ENCODE measurements at places on chromosomes 6 and 20. TPM values are rescaled to one million over a fixed set of nuclear protein-coding genes. Genes with fewer than 3 reads are reported as not detected.

DNA sequence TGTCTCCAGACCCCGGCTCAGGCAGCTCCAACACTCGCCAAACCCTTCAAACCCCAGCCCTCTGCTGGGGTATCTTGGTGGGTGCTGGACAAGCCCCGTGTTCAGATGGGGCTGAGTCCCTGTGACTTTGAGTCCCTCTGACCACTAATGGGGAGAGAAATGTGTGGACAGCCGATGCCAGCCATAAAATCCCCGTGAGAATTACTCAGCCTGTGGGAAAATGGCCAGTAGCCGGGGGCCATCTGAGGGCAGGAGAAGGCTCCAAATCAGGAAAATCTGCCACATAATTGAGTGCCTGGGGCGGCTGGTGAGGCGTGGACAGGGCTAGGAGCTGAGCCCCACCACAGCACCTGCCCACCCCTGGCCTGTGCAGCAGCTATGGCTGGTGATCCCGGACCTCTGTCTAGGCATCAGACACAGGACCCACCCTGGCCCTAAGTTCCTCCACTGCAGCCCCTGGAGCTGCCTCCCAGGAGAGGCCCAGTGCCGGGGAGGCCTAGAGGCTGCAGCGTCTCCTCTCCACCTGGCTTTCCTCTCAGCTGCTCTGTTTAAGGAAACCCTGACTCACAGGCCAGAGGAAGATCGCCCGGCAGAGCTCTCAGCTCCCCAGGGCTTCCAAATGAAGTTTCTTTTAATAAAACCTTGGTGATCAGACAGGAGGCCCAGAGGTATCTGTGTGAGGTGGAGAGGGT, 53.7 kb upstream of the SLCO4A1 start:
- no peak for DNase-seq

GRCh38 chr20:44733341-44734069, 12.2 kb upstream of the KCNK15 start:
- peak; percentile 54 for DNase-seq

- no peak for DNase-seq
Observed at GRCh38 chr6:149480502-149481280, 4.1 kb downstream of the ZC3H12D start.

MUC21 gene
- polyA plus RNA-seq: not detected

- DNase-seq: no peak
Observed at GRCh38 chr20:22944062-22944461, 91.0 kb upstream of the SSTR4 start.

DOK5 gene
- 25.5 TPM for polyA plus RNA-seq

DNA sequence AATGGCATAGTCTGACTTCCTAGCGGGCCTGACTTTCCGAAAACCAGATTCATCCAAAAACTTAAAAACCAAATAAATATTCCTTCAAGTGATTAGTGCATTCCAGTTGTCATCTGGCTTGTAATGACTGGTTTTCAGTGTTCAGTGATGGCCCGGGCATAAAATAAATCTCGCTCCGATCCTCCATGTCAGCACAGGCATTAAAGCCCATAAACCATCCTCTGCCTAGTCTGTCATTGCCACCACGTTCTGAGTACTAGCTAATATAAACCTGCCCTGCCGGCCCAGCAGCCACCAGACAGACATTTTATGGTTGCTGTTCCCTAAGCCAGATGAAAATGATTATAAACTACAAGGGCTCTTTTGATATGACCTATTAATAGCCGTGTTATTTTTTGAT, 232.3 kb upstream of the GMDS start:
- DNase-seq: no peak

GRCh38 chr6:148044261-148044751, 298.3 kb upstream of the SASH1 start:
- no peak for DNase-seq

FAM209B gene
- not detected for polyA plus RNA-seq

DNA sequence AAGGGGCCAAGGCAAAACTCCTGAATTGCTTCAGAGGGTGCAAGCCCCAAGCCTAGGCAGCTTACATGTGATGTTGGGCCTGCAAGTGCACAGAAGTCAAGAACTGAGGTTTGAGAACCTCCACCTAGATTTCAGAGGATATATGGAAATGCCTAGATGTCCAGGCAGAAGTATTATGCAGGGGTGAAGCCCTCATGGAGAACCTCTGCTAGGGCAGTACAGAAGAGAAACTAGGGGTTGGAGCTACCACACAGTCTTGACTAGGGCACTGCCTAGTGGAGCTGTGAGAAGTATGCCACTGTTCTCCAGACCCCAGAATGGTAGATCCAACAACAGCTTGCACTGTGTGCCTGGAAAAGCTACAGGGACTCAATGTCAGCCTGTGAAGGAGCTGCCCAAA, 179.7 kb upstream of the GJE1 start:
- no peak for DNase-seq

GLP1R gene
- polyA plus RNA-seq: 0.10 TPM

DNA sequence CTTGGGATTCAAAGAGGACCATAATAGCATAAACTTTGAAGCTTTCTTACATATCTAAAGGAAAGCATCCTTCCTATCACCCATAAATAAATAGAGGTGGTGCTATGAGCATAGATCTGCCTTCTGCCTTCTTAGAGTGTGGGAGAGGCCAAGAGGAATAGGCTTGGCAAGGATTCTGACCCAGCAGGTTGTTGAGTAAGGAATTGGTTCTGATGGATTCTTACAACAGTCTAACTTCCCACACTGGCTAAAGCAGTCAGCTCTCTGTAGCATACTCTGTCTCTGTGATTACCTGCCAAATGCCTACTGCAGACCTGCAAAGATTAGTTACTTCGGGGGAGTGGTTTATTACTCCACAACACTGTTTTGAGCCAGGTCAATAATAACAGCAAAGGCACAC, 198.0 kb upstream of the RAB32 start:
- DNase-seq: no peak

GRCh38 chr20:2168946-2169345, 67.3 kb downstream of the STK35 start:
- no peak for DNase-seq

HTR1E gene
- not detected for polyA plus RNA-seq

GRCh38 chr6:105507811-105508210, 104.9 kb upstream of the PREP start:
- no peak for DNase-seq

- no peak for DNase-seq
Observed at GRCh38 chr6:40349901-40350746, 237.0 kb downstream of the LRFN2 start.

DNA sequence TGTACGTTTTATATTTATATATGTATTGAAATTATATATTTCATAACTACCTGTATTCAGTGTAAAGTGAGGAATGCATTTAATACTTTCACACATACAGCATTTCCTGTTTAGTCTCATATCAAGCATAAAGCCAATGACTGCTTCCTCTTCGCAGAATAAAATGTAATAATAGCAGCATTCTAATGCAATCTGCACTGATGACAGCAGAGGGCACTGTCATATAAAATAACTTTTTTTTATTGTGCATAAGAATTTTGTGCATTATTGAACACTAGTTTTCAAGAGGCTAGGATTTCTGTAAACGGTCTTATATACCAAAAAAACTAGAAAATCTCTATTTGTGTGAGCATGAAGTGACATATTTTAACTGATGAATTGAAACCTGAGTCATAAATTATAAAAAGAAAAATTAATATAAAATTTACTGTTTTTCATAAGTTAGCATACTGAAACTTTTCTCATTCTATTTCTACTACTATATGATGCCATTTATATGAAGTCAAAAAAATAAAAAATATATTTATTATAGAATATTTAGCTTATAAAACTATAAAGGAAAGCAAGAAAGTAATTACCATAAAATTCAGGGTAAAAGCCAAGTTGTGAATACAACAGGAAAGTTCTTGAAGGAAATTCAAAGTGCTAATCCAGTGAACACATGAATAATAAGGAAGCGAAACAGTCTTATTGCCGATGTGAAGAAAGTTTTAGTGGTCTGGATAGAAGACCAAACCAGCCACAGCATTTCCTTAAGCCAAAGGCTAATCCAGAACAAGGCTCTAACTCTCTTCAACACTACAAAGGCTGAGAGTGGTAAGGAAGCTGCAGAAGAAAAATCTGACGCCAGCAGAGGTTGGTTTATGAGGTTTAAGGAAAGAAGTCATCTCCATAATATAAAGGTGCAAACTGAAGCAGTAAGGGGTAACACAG, 36.3 kb downstream of the RNF146 start:
- DNase-seq: peak; percentile 51

GRCh38 chr20:48933017-48933766, 11.7 kb downstream of the ARFGEF2 start:
- no peak for DNase-seq

GRCh38 chr6:170057961-170058877, 232.7 kb downstream of the DLL1 start:
- DNase-seq: no peak

POPDC3 gene
- polyA plus RNA-seq: 62.7 TPM

KCNB1 gene
- polyA plus RNA-seq: 6.1 TPM

GRCh38 chr6:74577619-74578018, 628.2 kb downstream of the COL12A1 start:
- DNase-seq: no peak

RNF8 gene
- 22.1 TPM for polyA plus RNA-seq

DNA sequence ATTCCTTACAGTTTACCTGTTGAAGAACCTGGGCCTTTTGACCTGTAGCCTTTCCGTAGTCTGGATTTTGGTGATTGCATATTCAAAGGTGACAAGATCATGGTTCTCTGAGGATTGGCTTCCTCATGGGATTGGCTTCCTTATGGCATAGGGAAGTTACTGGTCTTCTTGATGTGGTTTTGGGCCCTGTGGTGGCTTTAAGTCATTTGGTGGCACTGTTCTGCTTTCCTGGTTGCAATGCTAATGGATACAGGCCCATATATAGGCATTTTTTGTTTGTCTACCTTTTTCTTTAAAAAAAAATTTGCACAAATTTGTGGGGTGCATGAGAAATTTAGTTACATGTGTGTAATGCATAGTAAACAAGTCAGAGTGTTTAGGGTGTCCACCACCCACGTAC, 185.7 kb downstream of the CDKAL1 start:
- no peak for DNase-seq

GRCh38 chr6:131813991-131814390, 6.2 kb downstream of the ENPP1 start:
- DNase-seq: no peak

DNA sequence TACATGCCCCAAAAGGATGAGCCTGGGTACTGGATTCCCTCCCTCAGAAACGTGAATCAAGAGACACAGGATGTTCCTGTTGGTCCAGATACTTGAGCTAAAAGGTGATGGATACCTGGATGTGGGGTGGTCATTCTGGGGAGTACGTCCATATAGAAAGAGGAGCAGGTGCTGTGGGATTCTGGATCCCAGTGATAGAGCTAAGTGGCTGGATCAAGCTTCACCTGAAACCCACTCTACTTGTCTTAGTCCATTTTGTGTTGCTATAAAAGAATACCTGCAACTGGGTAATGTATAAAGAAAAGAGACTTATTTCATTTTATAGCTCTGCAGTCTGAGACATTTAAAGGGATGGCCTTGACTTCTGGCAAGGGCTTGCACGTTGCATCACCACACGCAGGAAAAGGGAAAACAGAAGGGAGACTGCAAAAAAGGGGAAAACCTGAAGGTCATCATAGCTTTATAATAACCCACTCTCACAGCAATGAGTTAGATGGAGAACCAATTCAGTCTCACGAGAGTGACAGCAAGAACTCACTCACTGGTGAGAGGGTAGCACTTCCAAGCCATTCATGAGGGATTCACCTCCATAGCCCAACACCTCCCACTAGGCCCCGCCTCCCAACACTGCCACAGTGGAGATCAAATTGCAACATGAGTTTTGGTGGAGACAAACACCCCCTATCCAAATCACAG, 31.2 kb downstream of the RIPOR3 start:
- no peak for DNase-seq

DNA sequence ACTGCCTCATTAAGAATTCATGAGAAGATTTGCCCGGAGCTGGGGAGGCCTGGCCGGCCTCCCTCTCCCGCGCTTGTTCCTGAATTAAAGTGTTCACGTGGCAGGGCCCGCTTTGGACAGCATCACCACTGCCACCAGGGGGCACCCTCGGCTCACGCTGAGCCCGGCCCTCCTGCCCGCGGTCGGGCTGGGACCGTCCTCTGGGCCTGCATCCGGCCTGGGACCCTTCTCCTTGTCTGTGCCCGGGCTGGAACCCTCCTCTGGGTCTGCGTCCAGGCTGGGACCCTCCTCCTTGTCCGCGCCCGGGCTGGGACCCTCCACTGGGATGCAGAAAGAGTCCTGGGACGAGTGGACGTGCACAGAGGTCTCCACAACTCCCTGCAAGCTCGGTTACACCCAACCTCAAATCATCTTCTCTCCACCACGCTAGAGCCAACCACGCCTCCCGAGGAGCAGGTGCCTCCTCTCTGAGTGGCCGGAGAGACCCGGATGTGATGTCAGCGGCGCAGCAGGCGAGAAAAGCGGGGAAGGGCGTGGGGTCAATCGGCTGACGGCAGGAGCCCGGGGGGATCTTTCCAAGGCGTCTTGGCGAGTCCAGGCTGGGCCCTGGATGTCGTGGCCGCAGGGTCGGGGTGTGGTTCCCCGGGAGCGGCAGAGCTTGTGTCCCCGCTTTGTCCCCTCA, 50.9 kb upstream of the DACT2 start:
- DNase-seq: no peak

GRCh38 chr6:166423051-166423745, 40.5 kb upstream of the MPC1 start:
- DNase-seq: no peak

DNA sequence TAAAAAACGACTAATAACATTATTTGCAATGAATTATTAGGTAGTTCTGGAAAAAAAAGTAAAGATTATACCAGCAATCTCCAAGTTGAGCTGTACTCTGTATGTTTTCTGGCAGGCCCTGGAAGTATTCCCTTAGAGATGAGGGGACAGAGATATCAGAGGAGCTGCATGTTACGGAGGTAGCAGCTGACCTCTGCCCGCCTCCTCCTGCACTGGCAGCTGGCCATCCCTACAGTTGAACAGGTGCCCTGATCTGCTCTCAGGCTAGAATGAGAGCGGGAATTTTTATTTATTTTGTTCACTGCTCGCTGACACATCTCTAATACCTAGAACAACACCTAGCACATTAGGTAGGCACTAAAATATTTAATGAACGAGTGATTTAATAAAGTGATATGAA, 23.1 kb downstream of the FBXL4 start:
- DNase-seq: no peak

SPATS1 gene
- not detected for polyA plus RNA-seq

DNA sequence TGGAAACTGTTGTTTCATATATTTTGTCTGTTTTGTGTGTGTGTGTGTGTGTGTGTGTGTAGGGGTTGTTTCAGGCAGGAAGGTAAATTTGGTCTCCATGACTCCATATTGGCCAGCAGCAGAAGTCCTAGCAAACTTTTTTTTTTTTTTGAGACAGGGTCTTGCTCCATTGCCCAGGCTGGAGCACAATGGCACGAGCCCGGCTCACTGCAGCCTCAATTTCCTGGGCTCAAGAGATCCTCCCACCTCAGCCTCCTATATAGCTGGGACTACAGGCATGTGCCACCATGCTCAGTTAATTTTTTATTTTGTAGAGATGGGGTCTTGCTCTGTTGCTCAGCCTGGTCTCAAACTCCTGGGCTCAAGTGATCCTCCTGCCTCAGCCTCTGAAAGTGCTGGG, 75.8 kb downstream of the PRDM1 start:
- no peak for DNase-seq

DNA sequence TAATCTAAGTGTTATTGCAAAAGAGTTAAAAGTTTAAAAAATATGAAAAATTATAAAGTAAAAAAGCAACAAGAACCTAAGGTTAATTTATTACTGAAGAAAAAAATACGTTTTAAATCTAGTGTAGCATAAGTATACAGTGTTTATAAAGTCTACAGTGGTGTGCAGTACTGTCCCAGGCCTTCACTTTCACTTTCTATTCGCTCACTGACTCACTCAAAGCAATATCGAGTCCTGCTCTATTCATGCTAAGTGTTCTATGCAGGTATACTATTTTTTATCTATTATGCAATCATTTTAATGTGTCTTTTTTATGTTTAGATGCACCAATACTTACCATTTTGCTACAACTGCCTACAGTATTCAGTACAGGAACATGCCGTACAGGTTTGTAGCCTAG, 113.0 kb downstream of the MANEA start:
- DNase-seq: no peak

Data from muscle of back (tissue), 13 donors.